Activated T-cell treated with anti-CD3 and anti-CD28 coated beads for 1 hour (primary cell): ENCODE measurements at places on chromosomes 3 and 15.

- DNase-seq, result no peak
Observed at GRCh38 chr3:116029266-116029665, 406.0 kb downstream of the GAP43 start.

DNA sequence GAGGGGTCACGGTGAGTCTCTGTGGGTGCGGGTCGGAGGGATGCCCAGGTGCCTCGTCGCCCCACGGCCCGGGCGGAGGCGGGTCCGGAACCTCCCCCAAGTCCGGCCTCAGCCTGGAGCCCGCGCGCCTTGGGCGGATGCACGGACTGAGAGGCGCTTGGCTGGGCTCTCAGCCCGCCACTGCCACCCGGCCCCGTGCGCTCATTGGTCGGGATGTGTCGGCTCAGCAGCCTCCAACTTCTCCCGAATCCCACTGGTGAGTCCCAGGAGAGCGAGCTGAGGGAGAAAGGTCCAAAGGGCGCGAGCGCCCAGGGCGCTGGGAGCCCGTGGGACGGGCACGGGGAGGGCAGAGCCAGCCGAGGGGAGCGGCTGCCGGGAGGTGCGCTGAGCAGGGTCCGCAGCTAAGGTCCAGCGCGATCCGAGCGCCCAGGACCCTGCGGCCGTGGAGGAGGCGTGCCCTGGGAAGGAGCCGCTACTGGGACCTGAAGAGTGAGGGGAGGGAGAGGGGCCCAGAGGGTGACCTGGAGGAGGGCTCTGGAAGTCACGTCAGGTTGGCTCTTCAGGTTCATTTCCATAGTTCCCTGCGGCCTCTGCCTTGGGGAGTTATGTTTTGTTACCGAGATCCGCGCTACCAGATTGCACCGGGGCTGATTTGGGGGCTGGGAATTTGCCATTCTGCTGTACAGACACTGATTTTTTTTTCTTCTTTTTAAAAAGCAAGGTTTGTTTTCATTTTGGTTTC is at the start of gene MME:
Gene MME (plus strand): TSS at position 574 of the 742 bp plus-strand sequence. CDS start 3,849 bp downstream, outside the sequence.
- no peak for DNase-seq

- no peak for DNase-seq
Observed at GRCh38 chr15:69017978-69018377, 3.5 kb downstream of the NOX5 start.

GRCh38 chr3:149390772-149391212 is 13.3 kb upstream of the TM4SF1 start:
- no peak for DNase-seq

DNA sequence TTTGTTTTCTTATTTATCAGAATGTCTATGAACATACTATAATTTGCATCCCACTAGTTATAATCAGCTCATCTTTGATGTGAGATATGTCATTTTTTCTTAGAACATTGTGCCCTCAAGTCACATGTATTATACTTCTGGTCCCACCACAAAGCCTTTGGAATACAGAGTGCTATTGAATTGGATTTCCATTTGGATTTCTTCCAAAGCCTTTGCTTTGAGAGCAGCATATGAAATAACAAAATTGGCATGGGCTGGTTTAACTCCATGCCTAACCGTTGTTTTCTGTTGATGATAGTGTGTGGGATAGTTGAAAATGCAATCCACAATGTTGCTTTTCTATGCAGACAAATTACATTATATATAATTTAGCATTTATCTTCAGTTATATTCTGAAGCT is 284.5 kb upstream of the PLSCR5 start:
- DNase-seq, result no peak

GRCh38 chr15:95059346-95059905 is 828.1 kb downstream of the MCTP2 start:
- no peak for DNase-seq

- DNase-seq, result no peak
Observed at GRCh38 chr15:19943515-19943914, 598.1 kb downstream of the GOLGA6L6 start.

DNA sequence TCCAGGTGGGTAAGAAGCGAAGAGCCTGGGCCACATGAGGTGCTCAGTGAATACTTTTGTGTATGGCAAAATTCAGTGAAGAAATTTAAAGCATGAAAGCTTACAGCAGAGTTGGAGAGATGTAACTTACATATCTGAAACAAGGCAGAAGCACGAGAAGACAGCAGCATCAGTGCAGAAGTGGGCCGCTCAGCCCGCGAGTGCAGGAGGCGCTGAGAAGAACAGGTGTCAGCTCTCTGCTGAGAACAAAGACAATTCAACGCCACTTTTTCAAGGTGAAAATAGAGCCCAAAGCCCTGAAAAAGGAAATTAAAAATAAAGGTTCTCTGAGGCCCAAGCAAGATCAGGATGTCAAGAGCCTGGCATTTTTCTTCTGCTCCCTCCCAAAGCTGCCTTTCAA is 58.3 kb downstream of the RBPMS2 start:
- DNase-seq, result no peak
